Activated CD4-positive, alpha-beta T cell treated with anti-CD3 and anti-CD28 coated beads, Interleukin-10, Interleukin-2, amounts not matched to agents 100 ng/mL and 50 ng/mL, durations not matched to agents 16 hours and 8 hours (primary cell): ENCODE measurements at places on chromosomes 3 and 15.

DNA sequence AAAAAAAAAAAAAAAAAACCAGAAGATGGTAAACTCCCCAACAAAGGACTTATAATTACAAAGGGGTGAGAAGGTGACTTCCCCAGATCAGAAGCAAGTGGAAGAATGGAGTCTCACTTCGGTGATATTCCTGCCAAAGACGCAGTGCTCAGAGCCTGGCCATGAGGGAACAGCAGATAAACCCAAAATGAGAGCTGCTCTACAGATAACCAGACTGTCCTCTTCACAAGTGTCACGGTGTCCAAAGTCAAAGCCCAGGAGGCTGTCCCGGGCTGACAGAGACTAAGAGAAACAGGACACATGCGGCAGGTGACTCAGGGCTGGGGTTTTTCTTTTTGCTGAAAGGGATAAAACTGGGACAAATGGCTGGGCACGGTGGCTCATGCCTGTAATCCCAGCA, 48.8 kb downstream of the HMCES start:
- no peak for DNase-seq

- DNase-seq, result no peak
These were observed 63.0 kb downstream of the CCR1 start for GRCh38 chr3:46145147-46145546.

DNA sequence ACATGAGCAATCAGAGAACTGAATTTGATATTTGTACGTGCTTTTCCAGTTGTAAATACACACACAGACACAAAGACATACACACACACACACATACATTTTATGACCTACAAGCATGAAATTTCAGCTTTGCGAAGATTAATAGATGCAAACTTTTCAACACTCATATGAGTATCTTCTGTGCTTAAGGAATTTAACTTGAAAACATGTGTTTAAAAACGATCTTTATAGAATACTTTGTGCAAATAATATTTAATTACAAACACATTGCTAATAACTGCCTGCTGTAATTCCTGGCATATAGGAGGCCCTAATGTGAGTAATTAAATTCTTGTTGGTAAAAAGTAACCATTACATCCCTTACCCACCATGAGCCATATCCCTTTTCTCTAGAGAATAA, 107.7 kb upstream of the PLSCR5 start:
- no peak for DNase-seq

GRCh38 chr3:194380326-194380725, 10.8 kb upstream of the LRRC15 start:
- DNase-seq, result no peak

GRCh38 chr3:57749542-57749941, 6.6 kb upstream of the SLMAP start:
- no peak for DNase-seq

DNA sequence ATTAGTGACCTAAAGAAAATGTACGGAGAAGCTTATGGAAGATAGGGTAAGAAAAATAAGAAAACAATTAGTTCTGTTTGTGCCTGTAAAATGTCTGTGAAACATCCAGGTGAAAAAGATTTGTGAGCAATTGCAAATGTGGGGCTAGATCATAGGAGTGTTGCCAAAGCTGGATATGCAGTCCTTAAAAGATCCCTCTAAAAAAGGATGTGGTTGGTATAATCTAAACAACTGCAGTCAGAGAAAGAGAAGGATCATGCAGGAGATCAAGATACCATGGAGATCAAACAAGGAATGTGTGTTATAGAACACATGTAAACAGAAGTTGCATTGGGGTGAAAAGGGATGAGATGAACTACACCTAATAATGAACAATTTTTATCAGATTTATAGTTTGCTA, 116.8 kb downstream of the ALCAM start:
- no peak for DNase-seq

- no peak for DNase-seq
These were observed 37.6 kb downstream of the HHLA2 start for GRCh38 chr3:108333961-108334360.

GRCh38 chr3:42228796-42229195, 37.2 kb downstream of the CCK start:
- no peak for DNase-seq

GRCh38 chr3:133439563-133439962, 39.7 kb downstream of the BFSP2 start:
- DNase-seq, result no peak

DNA sequence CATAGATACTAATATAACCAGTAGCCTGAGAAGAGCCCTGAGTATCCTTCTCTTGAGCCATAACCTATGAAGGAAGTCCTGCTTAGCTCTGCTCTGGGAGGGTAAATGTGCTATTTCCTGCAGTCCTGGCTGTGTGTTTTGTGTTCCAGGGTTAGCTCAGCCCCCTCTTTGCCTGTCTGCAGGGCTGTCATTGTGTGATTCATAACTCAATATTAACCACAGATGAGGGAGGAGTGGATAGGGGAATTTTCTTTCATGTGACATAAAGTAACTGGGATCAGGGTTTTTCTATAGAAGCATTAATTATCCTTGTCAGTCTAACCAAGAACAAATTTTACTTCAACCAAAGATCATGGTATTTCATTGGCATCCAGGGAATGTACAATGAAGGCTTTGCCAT, 183.3 kb upstream of the ZBTB20 start:
- DNase-seq, result no peak

- DNase-seq, result no peak
These were observed 53.7 kb upstream of the GYG1 start for GRCh38 chr3:148937467-148938255.

- DNase-seq, result no peak
These were observed 2.2 kb upstream of the BBX start for GRCh38 chr3:107520535-107520934.

DNA sequence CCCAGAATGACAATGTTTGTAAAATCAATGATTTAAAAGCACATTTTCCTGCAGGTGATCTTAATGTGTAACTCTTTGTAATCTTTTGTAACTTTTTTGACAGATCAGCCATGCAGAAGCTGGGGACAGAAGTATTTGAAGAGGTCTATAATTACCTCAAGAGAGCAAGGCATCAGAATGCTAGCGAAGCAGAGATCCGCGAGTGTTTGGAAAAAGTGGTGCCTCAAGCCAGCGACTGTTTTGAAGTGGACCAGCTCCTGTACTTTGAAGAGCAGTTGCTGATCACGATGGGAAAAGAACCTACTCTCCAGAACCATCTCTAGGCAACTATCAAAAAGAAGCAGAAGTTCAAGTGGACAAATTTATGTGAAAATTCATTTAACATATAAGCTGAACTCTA, 32.1 kb upstream of the NUDT16 start:
- DNase-seq, result no peak

- DNase-seq, result no peak
These were observed 5.1 kb upstream of the HAPLN3 start for GRCh38 chr15:88900309-88900981.

- no peak for DNase-seq
These were observed 49.3 kb upstream of the XCR1 start for GRCh38 chr3:46076606-46077005.

DNA sequence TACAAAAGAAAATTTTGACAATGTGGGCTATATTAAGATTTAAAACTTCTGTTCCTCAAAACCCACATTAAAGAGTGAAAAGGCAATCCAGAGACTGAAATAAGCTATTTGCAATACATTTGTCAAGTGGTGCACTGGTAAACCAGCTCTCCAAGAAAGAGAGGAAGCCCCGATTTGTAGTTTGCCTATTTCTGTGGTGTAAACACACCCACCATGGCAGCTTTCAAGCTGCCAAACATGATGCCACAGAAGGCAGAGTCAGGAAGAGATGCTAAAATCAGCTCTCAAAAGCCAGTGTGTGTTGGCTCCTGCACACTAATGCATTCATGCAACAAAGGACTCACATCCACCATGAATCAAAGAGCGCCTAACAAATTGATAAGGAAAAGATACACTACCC, 17.5 kb downstream of the RFTN1 start:
- no peak for DNase-seq

DNA sequence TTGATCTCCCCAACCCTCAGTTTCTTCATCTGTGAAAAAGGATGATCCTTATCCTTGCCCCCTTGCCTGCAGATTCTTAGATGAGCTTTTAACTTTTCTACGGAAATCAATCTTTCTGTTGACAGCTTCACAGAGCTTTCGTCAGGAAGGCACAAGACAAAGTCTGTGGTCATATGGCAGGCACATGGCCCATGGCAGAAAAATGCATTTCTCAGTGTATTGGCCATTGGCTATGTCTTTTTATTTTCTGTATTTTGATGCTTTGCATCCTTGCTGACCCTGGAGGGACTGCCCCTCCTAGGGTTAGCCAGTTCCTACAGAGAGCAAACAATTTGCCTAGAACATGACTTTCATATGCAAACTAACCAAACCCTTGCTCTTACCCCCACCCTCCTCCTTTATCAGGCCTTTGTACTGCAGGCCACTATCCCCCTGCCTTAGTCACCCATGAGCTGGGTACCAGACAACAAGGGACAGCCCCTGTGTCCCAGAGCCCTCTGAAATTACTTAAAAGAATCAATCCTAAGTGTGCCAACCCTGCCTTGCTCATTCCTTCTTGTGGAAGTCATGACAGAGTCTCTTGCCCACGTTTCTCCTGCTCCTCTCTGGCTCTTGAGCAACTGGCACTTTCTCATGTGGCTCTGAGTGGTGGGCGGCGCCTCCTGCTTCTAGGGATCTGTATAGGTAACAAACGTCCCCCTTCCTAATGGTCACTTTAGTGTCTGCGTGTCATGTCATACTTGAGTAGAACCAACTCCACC, 24.1 kb upstream of the NOX5 start:
- no peak for DNase-seq
